ENCODE measurements at places on chromosomes 5 and 9. TPM values are rescaled to one million over a fixed set of nuclear protein-coding genes. Genes with fewer than 3 reads are reported as not detected.

FOXE1 gene
- total RNA-seq: not detected

CCL27 gene
- not detected for total RNA-seq

F2R gene
- 128 TPM for total RNA-seq

MPDZ gene
- 60.4 TPM for total RNA-seq

PDE6A gene
- 0.12 TPM for total RNA-seq

FAM78A gene
- 1.4 TPM for total RNA-seq

RNF180 gene
- 6.4 TPM for total RNA-seq

GMCL2 gene
- not detected for total RNA-seq

CSF1R gene
- 0.62 TPM for total RNA-seq

PPIC gene
- 104 TPM for total RNA-seq

NKD2 gene
- not detected for total RNA-seq

FUT7 gene
- not detected for total RNA-seq

- no peak overlapping the region for H3K27ac ChIP-seq
- H3K4me1 ChIP-seq: no peaks in the 10 kb centered on the region
- H3K36me3 ChIP-seq: no peaks in the 10 kb centered on the region
- peaks cover 10% of the 10 kb centered on the region for H3K27me3 ChIP-seq
- no peak for DNase-seq
These were observed 249.7 kb upstream of the TMEM161B start for GRCh38 chr5:88518131-88519016.

GRCh38 chr5:32311404-32312196, 1.1 kb downstream of the MTMR12 start:
- H3K36me3 ChIP-seq: no peaks in the 10 kb centered on the region
- H3K4me1 ChIP-seq: peaks cover 29% of the 10 kb centered on the region
- peak overlapping the region; percentile 86 for H3K27ac ChIP-seq
- no peaks in the 10 kb centered on the region for H3K27me3 ChIP-seq
- H3K4me3 ChIP-seq: peak overlapping the region; percentile 83

- peaks cover 39% of the 10 kb centered on the region for H3K4me1 ChIP-seq
- no peak overlapping the region for H3K27ac ChIP-seq
- peaks cover 15% of the 10 kb centered on the region for H3K36me3 ChIP-seq
- DNase-seq: no peak
- H3K27me3 ChIP-seq: no peaks in the 10 kb centered on the region
These were observed 99.9 kb downstream of the TTC39B start for GRCh38 chr9:15206903-15207696.

- peaks cover 37% of the 10 kb centered on the region for H3K36me3 ChIP-seq
- DNase-seq: no peak
- H3K27ac ChIP-seq: peak overlapping the region; percentile 68
- H3K4me1 ChIP-seq: peaks cover 61% of the 10 kb centered on the region
- H3K4me3 ChIP-seq: no peak overlapping the region
These were observed 40.0 kb downstream of the PAPPA start for GRCh38 chr9:116193636-116194035.

GRCh38 chr5:174920906-174921550, 196.6 kb downstream of the MSX2 start:
- peak overlapping the region; percentile 46 for H3K4me3 ChIP-seq
- peaks cover 10% of the 10 kb centered on the region for H3K4me1 ChIP-seq
- peaks cover under 1% of the 10 kb centered on the region for H3K36me3 ChIP-seq
- DNase-seq: no peak

GRCh38 chr9:130535818-130536521, 43.4 kb upstream of the FUBP3 start:
- peaks cover 49% of the 10 kb centered on the region for H3K27me3 ChIP-seq
- no peak for DNase-seq
- no peak overlapping the region for H3K4me3 ChIP-seq
- H3K27ac ChIP-seq: no peak overlapping the region
- peaks cover 12% of the 10 kb centered on the region for H3K4me1 ChIP-seq

- H3K36me3 ChIP-seq: no peaks in the 10 kb centered on the region
- H3K4me1 ChIP-seq: peaks cover 28% of the 10 kb centered on the region
- H3K27ac ChIP-seq: no peak overlapping the region
- H3K4me3 ChIP-seq: no peak overlapping the region
- H3K27me3 ChIP-seq: peaks cover 5% of the 10 kb centered on the region
These were observed 33.2 kb upstream of the ENHO start for GRCh38 chr9:34555936-34556525.

GRCh38 chr9:90169490-90169889, 473.1 kb downstream of the DIRAS2 start:
- H3K4me1 ChIP-seq: no peaks in the 10 kb centered on the region
- DNase-seq: no peak
- H3K4me3 ChIP-seq: no peak overlapping the region
- H3K27ac ChIP-seq: no peak overlapping the region

DNA sequence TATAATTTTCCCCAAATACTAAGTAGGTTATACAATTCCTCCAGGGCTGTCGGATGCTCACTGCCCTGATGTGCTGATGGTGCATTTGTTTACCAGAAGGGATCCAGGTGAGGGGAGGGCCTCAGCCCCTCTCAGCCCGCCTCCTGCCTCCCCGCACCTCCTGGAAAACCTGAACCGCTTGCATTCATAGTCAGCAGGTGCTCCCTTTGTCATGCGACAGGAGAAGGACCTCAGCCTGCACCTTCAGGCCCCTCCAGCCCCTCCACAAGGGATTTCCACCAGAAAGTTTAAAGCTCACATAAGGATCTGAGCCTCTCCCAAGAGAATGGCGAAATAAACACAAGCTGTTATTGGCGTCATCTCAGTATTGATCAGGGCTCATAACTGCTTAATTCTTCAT, 36.5 kb upstream of the NTNG2 start:
- no peaks in the 10 kb centered on the region for H3K36me3 ChIP-seq
- no peaks in the 10 kb centered on the region for H3K4me1 ChIP-seq
- peaks cover 87% of the 10 kb centered on the region for H3K27me3 ChIP-seq
- no peak overlapping the region for H3K4me3 ChIP-seq
- H3K27ac ChIP-seq: no peak overlapping the region

DNA sequence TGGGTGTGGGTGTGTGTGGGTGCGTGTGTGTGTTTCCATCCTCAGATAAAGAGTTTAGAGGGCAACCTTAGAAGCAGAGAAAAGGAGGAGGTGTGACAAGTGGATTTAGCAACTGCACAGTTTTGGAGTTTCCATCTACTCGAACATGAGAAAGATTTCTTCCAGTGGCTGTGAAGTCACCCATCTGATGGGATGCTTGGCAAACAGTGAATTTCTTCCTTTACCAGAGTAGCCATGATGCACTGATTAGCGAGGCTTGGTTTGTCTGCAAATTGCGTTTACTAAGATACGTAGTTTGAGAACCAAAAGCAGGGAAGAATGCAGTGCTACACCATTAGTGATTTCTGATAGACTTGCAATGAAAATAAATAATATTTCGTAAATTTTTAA, 791 bp upstream of the STARD4 start:
- H3K36me3 ChIP-seq: no peaks in the 10 kb centered on the region
- peaks cover 48% of the 10 kb centered on the region for H3K4me1 ChIP-seq
- peak overlapping the region; percentile 89 for H3K4me3 ChIP-seq
- no peaks in the 10 kb centered on the region for H3K27me3 ChIP-seq

GRCh38 chr5:104421431-104421830, 858.8 kb upstream of the NUDT12 start:
- H3K4me3 ChIP-seq: no peak overlapping the region
- DNase-seq: no peak
- no peaks in the 10 kb centered on the region for H3K36me3 ChIP-seq
- no peak overlapping the region for H3K27ac ChIP-seq

- H3K4me3 ChIP-seq: peak overlapping the region; percentile 33
- no peaks in the 10 kb centered on the region for H3K27me3 ChIP-seq
- no peak for DNase-seq
- peak overlapping the region; percentile 79 for H3K27ac ChIP-seq
- no peaks in the 10 kb centered on the region for H3K36me3 ChIP-seq
- H3K4me1 ChIP-seq: peaks cover 90% of the 10 kb centered on the region
These were observed 205.8 kb downstream of the DEPDC1B start for GRCh38 chr5:60494144-60494543.

DNA sequence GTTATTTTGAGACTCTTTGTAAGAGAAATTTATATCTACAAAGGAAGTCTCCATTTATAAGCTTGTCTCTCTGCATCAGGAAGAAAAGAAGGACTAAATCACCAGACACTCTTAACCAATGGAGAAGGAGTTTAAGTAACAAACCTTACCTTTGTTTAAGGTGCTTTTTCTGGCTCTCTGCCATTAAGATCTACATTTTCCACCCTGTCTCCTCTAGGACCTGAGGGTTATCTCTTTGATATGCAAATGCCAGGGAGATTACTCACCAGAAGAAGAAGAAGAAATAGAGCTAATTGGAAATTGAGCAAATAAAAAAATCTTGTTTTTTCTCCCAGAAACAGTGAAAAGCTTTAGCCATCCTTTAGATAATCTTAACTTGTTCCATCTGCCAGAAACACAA, 60.9 kb downstream of the CDKN2A start:
- H3K4me3 ChIP-seq: no peak overlapping the region
- peaks cover 12% of the 10 kb centered on the region for H3K36me3 ChIP-seq
- peaks cover 13% of the 10 kb centered on the region for H3K4me1 ChIP-seq
- H3K27ac ChIP-seq: no peak overlapping the region

- H3K4me3 ChIP-seq: no peak overlapping the region
- no peaks in the 10 kb centered on the region for H3K36me3 ChIP-seq
- H3K27me3 ChIP-seq: peaks cover 4% of the 10 kb centered on the region
These were observed 268.2 kb downstream of the ISL1 start for GRCh38 chr5:51651476-51651875.

GRCh38 chr5:95901676-95902627, 59.7 kb downstream of the ELL2 start:
- no peak overlapping the region for H3K27ac ChIP-seq
- H3K27me3 ChIP-seq: no peaks in the 10 kb centered on the region
- no peak overlapping the region for H3K4me3 ChIP-seq
- H3K4me1 ChIP-seq: peaks cover 14% of the 10 kb centered on the region
- no peak for DNase-seq

GRCh38 chr5:14397717-14398116, 183.9 kb upstream of the OTULINL start:
- H3K27ac ChIP-seq: peak overlapping the region; percentile 92
- H3K4me3 ChIP-seq: peak overlapping the region; percentile 23
- no peaks in the 10 kb centered on the region for H3K27me3 ChIP-seq
- H3K4me1 ChIP-seq: peaks cover 51% of the 10 kb centered on the region
- H3K36me3 ChIP-seq: peaks cover 37% of the 10 kb centered on the region
- no peak for DNase-seq

DNA sequence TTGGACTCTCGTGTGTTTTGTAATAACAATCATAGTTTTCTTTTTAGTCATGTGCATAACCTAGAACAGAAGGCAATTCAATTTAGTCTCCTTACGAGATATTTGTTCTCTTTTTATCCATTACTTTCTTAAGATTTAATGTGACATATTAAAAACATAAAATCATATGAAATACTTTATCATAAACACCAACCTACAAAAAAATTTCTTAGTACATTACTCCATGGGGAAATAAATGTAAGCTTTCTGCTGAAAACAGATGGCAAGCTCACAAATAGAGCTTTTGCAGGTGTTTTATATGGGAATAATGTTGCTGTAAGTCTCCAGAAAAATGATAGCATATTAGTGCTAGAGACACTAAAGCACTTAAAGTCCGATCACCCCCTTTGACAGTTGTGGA, 1035.2 kb upstream of the ARRDC3 start:
- no peak for DNase-seq
- H3K4me1 ChIP-seq: no peaks in the 10 kb centered on the region
- no peak overlapping the region for H3K27ac ChIP-seq
- H3K4me3 ChIP-seq: no peak overlapping the region
- H3K36me3 ChIP-seq: peaks cover 10% of the 10 kb centered on the region

DNA sequence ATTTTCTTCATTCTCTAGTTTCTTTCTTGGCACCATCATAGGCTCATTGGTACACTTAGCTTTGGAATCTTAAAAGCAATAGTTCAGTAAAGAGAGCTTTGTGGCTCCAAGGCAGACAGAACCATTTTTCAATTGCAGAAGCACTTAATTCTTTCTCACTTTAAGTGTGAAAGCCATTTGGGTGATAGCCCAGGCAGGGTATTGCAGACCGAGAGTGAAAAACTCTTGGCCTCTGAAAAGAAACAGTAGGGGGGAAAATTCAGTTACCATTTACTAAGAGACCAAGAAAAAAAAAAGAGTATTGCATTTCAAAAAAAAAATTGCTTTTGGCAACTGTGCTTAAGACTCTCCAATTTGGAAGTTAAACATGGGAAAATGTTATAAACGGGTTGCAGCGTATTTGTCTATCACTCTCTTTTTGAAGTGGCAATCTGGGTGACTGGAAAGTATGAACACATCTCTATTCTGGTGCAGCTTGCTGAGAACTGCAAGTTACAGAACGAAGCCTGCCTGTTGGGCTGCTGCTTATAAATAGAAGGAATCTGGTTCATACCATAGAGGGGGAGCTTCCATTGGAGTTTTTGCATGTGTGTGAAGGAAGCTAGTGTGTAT, 170.5 kb downstream of the TLE4 start:
- DNase-seq: no peak
- no peaks in the 10 kb centered on the region for H3K36me3 ChIP-seq
- no peaks in the 10 kb centered on the region for H3K27me3 ChIP-seq
- H3K27ac ChIP-seq: peak overlapping the region; percentile 23
- H3K4me1 ChIP-seq: peaks cover 18% of the 10 kb centered on the region

Data from chondrocyte (in vitro differentiated cells).